ENCODE measurements at places on chromosomes 7 and 10.

GRCh38 chr7:127396184-127396583 is 3.7 kb upstream of the ZNF800 start:
- DNase-seq = peak; percentile 85

- peak; percentile 38 for DNase-seq
Measured at GRCh38 chr7:91953618-91954017, 13.0 kb downstream of the AKAP9 start.

DNA sequence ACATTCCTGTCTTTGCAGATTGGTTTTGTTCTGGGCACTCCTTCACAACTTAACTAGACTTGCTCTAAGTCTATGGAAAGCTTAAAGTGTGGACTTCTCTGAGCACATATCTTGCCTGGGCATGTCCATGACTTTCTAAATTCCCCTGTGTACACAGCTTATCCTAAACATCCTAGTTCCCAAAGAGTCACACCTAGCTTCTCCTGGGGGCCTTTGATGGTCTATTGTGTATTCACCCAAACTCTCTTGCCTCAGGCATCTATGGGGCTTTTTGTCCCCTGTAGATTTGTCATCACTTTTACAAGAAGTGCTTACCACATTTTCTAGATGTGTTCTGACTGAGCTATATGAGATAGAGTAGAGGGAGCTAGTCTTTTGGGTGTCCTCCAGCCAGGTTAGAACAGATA is 12.2 kb upstream of the ZNF488 start:
- DNase-seq = no peak

DNA sequence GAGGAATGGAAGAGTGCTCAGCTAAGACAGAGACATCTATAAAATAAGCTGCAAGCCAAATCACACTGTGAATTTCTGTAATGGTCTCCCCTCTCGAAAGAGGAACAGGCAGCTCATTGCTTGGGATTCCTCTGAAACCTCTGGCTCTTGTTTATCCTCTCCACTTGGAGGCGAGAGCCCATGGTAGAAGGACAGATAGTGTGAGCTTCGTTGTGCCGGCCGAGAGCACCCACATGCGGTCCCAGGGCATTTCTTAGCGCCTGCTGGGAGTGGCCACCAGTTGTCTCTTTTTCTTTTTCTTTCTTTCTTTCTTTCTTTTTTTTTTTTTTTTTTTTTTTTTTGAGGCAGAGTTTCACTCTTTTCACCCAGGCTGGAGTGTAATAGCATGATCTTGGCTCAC is 26.2 kb downstream of the CNPY1 start:
- DNase-seq = no peak

DNA sequence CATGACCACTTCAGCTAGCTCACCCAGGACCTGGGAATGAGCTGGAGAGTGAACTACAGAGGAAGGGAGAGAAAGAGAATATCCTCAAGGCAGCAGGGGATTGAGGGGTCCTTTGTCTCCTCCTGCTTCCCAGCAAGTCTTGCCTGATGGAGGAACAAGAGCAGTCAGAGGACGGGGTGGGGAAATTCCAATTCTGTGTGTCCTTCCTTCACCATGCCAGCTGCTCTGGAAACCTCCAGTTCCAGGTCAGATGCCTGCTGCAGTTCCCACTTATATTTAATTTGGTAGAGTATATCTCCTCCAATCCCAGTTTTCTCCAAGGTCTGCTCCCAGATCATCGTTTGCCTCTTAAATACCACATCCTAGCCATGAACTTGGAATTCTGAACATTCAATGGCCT is 21.4 kb upstream of the LEP start:
- no peak for DNase-seq

- DNase-seq = no peak
Measured at GRCh38 chr7:114481999-114482398, 67.4 kb downstream of the FOXP2 start.
